Hepatic stellate cell (primary cell): ENCODE measurements at places on chromosomes 2 and 18.

DNA sequence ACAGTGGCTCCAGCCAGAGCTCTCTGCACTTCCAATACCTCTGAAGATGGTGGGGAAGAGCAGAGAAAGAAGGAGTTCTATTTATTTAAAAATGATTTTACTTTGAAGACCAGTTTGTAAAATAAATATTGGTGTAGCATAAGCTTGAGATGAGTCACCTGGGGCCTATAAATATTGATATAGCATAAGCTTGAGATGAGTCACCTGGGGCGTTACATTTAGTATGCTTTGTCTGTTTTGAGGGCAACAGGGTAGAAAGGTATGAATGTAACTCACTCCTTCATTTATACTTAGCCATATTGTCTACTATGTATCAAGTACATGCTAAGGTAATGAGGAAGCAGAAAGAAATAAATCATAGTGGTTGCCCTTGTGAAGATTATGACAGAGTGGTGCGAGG, 7.7 kb upstream of the SULT1C4 start:
- DNase-seq: no peak

GRCh38 chr2:152411154-152411553, 76.2 kb downstream of the FMNL2 start:
- no peak for DNase-seq

GRCh38 chr2:134505446-134505845, 213.4 kb downstream of the TMEM163 start:
- no peak for DNase-seq

- no peak for DNase-seq
Observed at GRCh38 chr2:182142062-182142461, 156.4 kb downstream of the PPP1R1C start.
